Mucosa of gallbladder (tissue), 1 donor: ENCODE measurements at places on chromosomes 13 and 19. TPM values are rescaled to one million over a fixed set of nuclear protein-coding genes. Genes with fewer than 3 reads are reported as not detected.

ZNF69 gene
- 25.5 TPM for total RNA-seq

SMAD9 gene
- 39.7 TPM for total RNA-seq

CYP2A6 gene
- total RNA-seq, result 1.9 TPM

PSG11 gene
- total RNA-seq, result not detected

RNF17 gene
- not detected for total RNA-seq

KCTD15 gene
- 28.0 TPM for total RNA-seq

KPNA3 gene
- 31.5 TPM for total RNA-seq

PTH2 gene
- not detected for total RNA-seq

IRGQ gene
- total RNA-seq, result 35.7 TPM

ZNF576 gene
- total RNA-seq, result 17.9 TPM

C1QTNF9B gene
- not detected for total RNA-seq

PRSS57 gene
- total RNA-seq, result not detected

TPTE2 gene
- not detected for total RNA-seq

MICOS13 gene
- 62.6 TPM for total RNA-seq

ITGBL1 gene
- 16.2 TPM for total RNA-seq
